Naive thymus-derived CD4-positive, alpha-beta T cell (primary cell): ENCODE measurements at places on chromosomes 3 and 15.
A peak's percentile ranks its signal among the peaks of the same experiment; 100 is the strongest.

GRCh38 chr3:150362515-150363302, 45.4 kb upstream of the TSC22D2 start:
- no peak for DNase-seq

- no peak for DNase-seq
These were observed 25.9 kb downstream of the PHC3 start for GRCh38 chr3:170155604-170156003.

DNA sequence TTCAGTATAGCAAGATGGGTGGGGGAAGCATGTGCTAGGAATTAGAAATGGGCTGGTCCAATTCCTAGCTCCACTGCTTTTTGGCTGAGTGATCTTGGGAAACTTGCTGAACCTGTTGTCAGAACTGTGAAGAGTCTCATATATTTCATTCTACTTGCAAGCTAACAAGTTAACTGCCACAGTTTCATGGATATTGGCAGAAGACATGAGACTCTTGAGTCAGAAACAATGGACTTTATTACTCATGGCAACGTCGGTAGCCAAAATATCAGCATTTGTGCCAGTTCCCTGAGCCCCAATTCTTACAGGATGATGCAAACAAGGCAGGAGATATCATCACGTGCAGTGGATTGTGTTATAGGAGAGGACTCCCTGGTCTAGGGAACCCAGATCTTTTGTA, 26.6 kb upstream of the PLAAT1 start:
- DNase-seq, result no peak

DNA sequence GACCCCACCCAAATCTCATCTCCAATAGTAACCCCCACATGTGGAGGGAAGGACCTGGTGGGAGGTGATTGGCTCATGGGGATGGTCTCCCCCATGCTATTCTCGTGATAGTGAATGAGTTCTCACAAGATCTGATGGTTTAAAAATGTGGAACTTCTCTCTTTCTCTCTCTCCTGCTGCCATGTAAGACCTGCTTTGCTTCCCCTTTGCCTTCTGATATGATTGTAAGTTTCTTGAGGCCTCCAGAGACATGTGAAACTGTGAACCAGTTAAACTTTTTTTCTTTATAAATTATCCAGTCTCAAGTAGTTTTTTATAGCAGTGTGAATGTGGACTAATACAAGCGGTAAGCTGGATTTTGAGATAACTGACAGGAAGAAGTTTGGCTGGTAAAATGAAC, 60.3 kb upstream of the MBNL1 start:
- no peak for DNase-seq

GRCh38 chr3:194322678-194323211, 28.4 kb downstream of the CPN2 start:
- no peak for DNase-seq

- DNase-seq, result no peak
These were observed 182.1 kb downstream of the CLSTN2 start for GRCh38 chr3:140117096-140117526.

- DNase-seq, result peak; percentile 52
These were observed 51.1 kb upstream of the ARRDC4 start for GRCh38 chr15:97909291-97909891.

DNA sequence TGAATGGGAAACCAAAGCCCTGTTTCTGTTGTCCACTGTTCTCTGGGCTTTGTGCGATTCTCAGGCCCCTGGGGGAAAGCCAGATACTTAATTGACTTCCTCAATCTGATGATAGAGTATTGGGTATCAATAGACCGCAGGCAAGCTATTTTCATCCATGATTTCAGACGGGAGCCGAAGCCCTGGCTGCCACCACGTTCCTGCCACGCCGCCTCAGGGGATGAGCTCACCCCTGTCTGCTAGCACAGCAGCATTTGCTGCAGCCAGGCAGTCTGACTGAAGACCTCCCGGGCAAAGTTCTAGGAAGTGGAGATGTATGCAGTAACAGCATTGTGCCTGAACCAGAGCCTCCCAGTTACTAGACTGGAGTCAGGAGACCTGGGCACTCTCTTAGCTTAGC, 69.8 kb downstream of the ISG20 start:
- no peak for DNase-seq

- DNase-seq, result no peak
These were observed 53.6 kb upstream of the LRRFIP2 start for GRCh38 chr3:37227870-37228549.

DNA sequence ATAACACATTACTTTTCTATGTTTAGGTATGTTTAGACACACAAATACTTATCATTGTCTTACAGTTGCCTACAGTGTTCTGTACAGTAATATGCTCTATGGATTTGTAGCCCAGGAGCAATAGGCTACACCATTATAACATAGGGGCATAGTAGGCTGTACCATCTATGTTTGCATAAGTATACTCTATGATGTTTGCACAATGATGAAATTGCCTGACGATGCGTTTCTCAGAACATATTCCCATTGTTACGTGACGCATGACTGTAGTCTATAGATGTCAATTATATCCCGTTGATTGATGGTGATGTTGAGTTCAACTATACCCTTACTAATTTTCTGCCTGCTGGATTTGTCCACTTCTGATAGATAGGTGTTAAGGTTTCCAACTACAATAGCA, 139.4 kb upstream of the PFN2 start:
- DNase-seq, result no peak

DNA sequence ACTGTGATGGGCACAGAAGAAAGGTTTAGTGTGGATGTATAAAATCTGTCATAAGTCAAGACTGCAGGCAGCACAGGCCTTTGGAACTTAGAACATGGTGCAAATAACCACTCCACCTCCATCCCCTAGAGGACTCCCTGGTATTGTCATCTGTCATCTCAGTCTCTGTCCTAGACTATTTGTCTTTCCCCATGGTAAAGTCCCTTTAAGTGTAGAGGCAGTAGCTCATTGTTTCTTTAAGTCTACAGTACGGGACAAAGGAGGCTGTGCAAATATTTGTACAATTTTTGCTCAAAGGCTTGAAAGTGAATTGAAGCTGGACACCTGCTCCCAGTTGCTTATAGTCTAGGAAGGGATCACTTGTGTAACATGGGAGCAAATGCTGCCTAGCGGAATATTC, 3.2 kb upstream of the PXYLP1 start:
- no peak for DNase-seq

DNA sequence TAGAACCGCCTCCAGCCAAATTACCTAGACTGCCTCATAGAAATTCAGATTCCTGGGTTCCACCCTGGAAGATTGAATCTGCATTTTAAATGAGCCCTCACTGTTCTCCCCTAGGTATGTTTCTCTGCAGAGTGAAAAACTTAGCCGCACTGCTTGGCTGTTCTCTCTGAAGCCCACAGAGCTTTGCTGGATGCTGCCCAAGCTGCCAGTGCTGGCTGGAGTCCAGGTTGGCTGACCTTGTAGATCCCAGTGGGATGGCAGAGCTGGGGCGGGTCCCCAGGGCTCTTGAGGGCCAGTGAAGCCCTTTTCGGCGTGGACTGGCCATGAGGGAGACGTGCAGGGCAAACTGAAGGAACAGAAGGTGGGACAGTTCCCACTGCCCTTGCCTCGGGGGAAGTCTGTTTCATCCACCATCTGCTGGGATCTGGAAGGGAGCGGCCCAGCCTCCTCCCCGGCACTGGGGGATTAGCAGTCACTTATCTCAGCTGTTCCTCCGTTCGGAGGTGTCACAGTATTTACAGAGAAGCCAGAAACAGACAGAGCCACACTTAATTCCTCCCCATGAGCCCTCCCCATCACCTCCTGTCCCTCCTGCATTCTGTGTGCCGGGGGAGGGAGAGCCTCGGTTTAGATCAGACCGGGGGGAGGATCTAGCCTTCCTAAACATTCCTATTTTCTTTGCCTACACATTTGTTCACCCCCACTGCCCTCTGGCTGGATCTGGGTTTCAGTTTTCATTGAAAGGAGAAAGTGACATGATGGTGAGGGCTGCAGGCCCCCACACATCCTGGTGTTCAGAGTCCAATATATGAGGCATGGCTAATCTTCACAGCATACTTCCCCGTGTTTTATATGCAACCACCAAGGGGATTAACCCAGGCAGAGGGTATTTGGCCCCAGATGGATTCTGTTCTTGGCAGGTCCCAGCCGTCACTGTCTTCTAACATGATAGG, 4.1 kb upstream of the ACTC1 start:
- DNase-seq, result no peak

GRCh38 chr15:87604857-87605446, 651.6 kb downstream of the NTRK3 start:
- no peak for DNase-seq

DNA sequence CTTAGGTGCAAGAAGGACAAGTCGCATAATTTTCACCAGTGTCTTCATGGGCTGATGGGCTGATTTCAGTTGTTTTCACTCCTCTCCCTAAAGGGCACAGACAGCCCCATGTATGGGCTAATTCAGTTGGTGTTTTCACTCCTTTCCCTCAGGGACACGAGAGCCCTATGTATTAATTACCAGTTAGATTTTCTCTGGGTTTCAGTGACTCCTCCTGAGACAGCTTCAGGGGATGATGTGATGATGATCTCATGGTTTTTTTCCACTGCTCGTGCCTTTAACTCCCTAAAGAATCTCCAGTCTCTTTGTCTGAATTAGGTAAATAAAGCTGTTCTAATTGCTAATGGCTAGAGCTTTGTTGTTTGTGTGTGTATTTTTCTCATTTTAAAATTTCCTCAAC, 9.9 kb downstream of the RAMAC start:
- DNase-seq, result no peak

DNA sequence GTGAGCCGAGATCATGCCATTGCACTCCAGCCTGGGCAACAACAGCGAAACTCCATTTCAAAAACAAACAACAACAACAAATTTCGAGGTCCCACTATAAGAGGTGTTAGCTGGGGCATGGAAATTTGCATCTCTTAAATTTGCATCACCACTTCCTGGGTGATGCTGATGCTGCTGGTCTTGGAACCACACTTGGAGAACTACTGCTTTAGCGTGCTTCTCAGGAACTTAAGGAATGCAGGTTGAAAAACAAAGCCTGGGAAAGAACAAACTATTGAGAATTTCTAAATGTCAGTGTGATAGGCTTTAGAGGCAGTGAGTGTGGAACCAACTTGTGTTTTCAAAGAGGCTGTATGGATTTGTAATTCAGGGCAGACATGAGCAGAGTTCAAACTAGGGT, 858.4 kb upstream of the ARPP21 start:
- no peak for DNase-seq

DNA sequence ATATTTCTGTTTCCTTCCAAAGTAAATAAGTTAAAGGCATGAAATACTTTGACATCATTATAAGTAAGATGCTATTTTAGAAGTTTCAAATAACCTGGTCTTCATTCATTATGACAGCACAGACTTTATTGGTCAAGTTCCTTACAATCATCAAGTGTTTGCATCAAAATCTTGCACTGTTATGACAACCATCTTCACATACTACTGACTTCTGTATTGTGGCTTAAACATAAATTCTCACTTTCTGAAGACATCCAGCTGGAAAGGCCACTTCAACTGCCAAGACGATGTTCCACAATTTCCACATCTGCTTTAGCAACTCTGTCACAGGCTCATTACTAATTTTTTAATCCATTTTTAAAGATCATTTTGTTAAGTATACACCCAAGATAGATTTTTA, 408.0 kb downstream of the MECOM start:
- DNase-seq, result no peak

DNA sequence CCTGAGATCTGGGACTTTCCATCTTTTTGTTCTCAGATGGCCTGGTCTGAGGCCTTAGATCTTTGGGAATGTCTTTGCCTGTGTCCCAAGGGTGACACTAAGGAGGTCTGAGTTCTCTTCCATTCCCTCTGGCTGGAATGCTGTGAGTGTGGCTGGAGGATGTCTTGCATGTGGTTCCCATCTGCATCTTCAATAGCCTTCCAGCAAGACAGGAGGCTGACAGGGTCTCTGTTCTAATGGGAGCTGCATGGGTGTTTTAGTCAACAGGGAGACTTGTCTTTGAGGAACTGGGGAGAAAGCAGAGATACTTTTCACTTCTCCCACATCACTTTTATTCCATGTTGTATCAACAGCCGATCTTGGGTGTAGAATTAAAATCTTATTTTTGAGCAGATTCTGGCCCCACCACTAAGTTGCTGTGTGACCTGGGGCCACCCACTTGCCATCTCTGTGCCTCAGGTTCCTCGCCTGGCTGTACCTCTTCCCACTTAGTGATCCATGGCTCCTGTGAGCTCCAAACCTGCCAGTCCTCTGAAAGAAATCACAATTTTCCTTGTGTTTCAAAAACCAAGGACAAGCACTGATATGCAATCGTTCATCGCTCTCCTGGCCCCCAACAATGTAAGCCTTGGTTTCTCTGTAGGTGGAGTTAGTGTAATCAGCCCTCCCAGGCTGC, 75.2 kb downstream of the LSM3 start:
- DNase-seq, result no peak

DNA sequence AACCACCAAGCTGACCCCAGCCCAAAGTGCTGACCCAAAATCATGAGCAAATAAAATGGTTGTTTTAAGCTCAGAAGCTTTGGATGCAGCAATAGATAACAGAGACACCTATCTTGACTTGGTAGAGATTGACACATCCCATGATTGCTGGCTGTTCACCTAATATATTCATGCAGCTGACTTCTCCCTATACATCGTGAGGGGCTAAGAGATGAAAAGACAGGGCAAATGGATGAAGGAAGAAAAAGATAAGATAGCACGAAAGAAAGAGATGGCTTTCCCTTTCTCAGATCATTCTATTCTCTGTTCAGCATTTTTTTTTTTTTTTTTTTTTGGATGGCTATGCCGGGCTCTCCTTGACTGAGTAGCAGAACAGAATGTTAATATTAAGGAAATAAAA, 141.5 kb upstream of the ADAMTS9 start:
- DNase-seq, result no peak

DNA sequence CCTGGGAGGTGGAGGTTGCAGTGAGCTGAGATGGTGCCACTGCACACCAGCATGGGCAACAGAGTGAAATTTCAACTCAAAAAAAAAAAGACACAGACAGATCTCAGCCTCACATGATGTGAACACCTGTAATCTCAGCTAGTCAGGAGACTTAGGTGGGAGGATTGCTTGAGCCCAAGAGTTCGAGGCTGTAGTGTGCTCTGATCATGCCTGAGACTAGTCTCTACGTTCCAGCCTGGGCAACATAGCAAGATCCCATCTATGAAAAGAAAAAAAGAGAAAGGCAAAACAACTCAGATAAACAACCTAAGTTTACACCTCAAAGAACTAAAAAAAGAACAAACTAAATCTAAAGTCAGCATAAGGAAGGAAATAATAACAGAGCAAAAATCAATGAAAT, 11.0 kb downstream of the SCAPER start:
- DNase-seq, result no peak

- DNase-seq, result no peak
These were observed 298.1 kb downstream of the NSUN3 start for GRCh38 chr3:94360987-94361386.

GRCh38 chr3:46716461-46717441, 918 bp downstream of the PRSS50 start:
- no peak for DNase-seq

DNA sequence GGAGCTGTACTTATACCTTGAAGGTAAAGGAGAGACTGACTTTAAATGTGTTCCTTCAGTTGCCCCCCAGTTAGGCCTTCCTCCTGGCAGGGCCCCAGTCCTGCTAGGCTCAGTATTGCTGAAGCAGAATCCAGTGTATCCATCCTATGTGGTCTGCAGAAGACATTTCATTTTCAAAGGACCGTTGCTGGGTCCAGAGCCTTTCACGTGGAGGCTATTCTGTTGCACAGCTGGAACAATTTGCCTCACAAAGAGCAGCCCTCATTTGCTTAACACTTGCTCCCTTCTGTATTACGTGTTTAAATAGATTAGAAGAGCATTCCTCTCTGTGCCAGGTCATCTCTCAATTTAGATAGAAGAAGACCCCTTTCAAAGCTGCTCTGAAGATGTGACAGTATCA, 78.9 kb upstream of the CFAP20DC start:
- DNase-seq, result no peak
